Endothelial cell (in vitro differentiated cells): ENCODE measurements at places on chromosomes 3 and 15.

GRCh38 chr3:113249601-113250000, 38.2 kb downstream of the BOC start:
- DNase-seq = no peak

- DNase-seq = no peak
Observed at GRCh38 chr15:50764461-50765194, 878 bp downstream of the SPPL2A start.

- DNase-seq = no peak
Observed at GRCh38 chr3:46462111-46462510, 2.6 kb downstream of the LTF start.

- DNase-seq = no peak
Observed at GRCh38 chr3:149468504-149469212, 5.8 kb upstream of the TM4SF4 start.

DNA sequence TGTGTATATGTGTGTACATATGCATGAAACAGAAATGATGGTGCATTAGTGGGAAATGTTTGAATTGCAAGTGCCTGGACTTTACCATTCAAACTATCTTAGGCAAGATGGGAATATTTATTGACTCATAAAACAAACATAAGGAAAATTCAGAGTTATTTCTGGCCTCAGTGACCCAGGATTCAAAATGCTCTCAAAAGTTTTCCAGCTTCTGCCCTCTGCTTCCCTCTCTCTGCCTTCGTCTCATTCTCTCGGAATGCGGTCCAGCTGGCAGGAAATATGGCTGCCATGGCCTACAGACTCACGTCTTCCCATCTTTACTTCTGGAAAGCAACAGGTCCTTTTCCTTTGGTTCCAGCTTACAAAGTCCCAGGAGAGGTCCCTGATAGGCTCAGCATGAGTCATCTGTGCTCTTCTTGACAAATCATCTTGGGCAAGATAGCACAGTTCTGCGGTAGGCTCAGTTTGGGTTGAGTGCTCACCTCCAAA, 8.7 kb upstream of the ZNF774 start:
- no peak for DNase-seq

- DNase-seq = no peak
Observed at GRCh38 chr3:65971293-65972252, 67.1 kb downstream of the MAGI1 start.
